ENCODE measurements at places on chromosomes 7 and 10.

DNA sequence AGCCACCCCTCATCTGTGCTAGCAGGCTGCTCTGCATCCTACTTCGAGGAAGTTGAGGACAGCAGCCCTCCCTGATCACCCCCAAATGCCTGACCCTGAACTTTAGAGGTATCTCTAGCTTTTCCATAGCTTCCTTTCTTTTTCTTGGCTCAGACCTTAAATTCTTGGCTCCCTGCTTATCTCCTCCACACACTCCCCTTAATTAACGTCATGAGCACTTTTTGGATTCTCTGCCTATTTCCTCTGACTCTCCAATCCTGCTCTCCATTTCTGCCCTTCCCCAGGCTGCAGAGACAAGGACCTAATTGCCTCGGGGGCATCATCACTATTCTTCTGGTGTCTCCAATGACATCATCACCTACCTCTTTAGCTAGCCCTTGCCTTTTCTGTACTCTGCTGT is 40.8 kb upstream of the SEC61G start:
- no peak for DNase-seq

GRCh38 chr10:78686444-78687060 is 382.2 kb upstream of the ZMIZ1 start:
- no peak for DNase-seq

GRCh38 chr7:28155964-28156363 is 24.6 kb downstream of the JAZF1 start:
- no peak for DNase-seq

- no peak for DNase-seq
These were observed 5.9 kb downstream of the EBF3 start for GRCh38 chr10:129958148-129958628.

DNA sequence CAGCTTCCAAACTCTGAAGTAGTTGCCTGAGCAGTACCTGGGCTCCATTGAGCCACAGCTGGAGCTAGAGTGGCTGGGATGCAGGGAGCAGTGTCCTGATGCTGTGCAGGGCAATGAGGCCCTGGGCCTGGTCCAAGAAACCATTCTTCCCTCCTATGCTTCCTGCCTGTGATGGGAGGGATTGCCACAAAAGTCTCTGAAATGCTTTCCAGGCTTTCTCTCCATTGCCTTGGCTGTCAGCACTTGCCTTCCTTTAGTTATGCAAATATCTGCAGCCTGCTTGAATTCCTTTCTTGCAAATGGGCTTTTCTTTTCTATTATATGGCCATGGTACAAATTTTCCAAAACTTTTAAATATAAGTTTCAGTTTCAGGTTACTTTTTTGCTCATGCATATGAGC is 972.2 kb upstream of the MBL2 start:
- no peak for DNase-seq

GRCh38 chr7:75843613-75844116 is 30.1 kb upstream of the CCL24 start:
- DNase-seq = no peak

GRCh38 chr10:129042776-129043595 is 424.1 kb upstream of the MGMT start:
- no peak for DNase-seq

DNA sequence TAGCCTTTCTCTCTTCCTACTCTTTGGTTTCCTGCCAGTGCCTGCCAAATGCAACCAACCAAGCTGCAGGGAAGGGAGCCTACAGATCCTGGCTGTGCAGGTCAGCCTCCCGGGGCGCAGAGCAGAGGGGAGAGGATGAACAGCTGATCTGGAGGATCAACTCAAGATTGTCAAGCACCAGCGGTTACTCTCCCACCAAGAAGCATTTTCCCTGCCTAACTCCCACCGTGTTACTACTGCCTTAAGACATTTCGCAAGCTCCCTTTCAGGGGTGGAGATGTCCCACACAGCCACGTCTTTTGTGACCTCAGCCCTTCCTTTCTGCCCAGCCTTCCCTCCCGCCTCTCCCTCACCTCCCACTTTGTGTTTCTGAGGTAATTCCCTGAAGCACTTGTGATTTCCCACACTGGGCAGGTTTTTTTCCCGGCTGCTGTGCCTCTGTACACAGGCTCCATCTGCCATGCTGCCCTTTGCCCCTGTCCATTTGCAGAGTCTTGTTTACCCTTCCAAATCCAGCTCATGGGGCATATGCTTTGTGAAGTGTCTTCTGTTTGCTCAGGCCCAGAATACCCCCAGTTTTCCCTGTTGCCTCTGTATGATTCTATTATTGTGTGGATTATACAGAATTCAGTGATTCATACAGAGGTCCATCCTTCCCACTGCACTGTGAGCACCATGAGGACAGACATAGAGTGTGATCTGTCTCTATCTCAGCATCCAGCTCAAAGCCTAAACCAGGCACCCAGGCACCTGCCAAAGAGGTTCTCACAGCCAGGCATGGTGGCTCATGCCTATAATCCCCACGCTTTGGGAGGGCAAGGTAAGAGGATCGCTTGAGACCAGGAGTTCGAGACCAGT is 40.9 kb upstream of the PAPSS2 start:
- DNase-seq = no peak

- no peak for DNase-seq
These were observed 76.2 kb upstream of the SLC25A13 start for GRCh38 chr7:96397936-96398598.

GRCh38 chr10:31757386-31757791 is 171.2 kb downstream of the ARHGAP12 start:
- DNase-seq = no peak

GRCh38 chr10:52481986-52482555 is 168.0 kb downstream of the DKK1 start:
- DNase-seq = no peak

- DNase-seq = no peak
These were observed 1024.8 kb downstream of the LRMDA start for GRCh38 chr10:76456197-76456596.

GRCh38 chr7:40447345-40447744 is 312.5 kb downstream of the SUGCT start:
- no peak for DNase-seq

- DNase-seq = no peak
These were observed 270.3 kb downstream of the HTR7 start for GRCh38 chr10:90587561-90587960.

DNA sequence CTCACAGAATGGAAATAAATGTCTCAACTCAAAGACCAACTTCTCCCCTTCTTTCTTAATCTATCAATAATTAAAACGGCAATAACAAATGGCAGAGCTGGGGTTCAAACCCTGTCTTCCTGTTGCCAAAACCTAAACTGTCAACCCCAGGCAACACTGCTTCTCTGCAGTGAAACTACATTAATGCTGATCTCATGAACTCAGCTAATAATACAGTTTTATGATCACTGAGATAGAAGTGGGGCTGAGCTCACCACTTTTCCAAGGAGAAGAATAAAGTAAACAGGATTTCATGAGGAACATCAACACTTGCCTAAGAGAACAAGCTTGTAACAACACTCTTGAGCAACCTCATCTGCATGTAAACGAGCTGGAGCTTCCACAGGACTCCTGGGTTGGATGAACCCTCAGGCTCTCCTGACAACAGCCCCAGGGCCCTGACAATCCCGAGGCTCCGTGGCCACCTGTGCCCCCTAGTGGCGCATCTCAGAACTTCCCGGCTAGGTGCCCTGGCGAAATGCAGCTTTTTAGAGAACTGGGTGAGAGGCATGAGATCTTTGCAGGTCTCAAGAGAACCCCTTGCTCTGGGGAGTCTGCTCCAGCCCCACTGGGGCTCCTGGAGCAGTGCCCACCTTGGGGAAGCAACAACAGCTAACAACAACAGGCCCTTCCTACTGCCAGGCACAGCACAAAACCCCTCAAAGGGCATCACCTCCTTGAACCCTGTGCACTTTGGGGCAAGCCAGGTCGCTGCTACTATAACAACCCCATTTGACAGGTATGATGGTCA is 169.3 kb downstream of the SH3PXD2A start:
- peak; percentile 67 for DNase-seq

- DNase-seq = no peak
These were observed 130.7 kb upstream of the ZMIZ1 start for GRCh38 chr10:78937800-78938694.

DNA sequence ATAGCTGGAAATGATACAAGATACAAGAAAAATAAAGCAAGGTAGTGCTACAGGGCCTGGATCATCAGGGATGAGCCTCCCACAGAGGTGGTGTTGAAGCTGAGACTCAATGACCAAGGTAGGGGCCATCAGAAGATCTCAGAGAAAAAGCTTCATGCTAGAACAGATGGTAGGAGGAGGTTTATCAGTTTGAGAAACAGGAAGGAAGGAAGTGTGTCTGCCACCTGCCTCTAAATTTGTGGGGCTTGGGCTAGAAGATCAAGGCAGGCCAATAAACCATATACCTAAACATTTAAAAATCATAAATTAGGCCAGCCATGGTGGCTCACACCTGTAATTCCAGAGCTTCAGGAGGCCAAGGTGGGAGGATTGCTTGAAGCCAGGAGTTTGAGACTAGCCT is 410.8 kb upstream of the PRKCQ start:
- DNase-seq = no peak

DNA sequence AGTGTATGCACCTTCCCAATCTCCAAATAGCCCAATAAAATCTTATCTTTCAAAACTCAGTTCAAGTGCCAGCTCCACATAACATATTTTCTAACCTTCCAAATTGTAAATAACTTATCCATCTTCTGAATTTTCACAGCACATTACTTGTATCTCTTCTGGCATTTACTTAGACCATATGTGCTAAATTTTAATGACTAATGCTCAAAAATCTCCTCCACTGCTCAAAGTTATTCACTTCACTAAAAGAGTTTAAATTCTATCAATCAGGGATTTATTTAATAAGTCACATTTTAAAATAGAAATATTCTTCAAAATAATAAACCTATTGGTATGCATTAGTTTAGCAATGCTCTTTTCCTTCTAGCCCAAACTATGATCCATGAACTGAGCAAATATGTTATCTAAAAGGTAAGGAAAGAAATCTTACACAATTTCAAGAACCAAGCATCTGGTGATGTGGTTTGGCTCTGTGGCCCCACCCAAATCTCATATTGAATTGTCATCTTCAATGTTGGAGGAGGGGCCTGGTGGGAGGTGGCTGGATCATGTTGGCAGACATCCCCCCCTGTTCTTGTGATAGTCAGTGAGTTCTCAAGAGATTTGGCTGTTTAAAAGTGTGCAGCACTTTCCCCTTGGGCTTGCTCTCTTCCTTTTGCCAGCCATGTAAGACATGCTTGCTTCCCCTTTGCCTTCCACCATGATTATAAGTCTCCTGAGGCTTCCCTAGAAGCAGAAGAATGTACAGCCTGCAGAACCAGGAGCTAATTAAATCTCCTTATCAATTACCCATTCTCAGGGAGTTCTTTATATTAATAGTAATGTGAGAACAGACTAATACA is 28.1 kb upstream of the GPR22 start:
- no peak for DNase-seq

Data from stimulated activated CD4-positive, alpha-beta T cell treated with anti-CD3 and anti-CD28 coated beads, Interleukin-1b, Interleukin-23, amount 100 ng/mL, for 4 hours (primary cell).